Right hindlimb (tissue), 1 donor: ENCODE measurements at places on chromosomes 11 and 22.

- DNase-seq, result no peak
Observed at GRCh38 chr11:77467993-77468392, 5.9 kb downstream of the PAK1 start.

DNA sequence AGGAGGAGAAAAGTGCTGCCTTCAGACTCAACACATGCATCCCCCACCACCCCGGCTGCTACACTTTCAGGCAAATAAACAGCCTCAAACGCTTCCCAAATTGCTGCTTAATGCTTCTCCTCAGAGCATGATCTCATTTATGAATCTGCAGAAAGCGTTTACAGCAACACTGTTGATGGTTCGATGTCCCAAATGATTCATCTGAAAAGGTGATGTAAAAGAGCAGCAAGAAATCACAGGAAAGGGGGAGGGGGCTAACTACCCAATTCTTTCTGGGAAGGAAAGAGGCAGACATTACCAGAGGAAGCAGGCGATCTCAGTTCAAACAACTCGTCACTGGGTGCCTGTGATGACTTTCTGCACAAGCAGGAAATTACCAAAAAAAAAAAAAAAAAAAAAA, 119.6 kb downstream of the TENM4 start:
- DNase-seq, result no peak

GRCh38 chr11:18727479-18728236, 1.7 kb upstream of the IGSF22 start:
- DNase-seq, result peak; percentile 57

- no peak for DNase-seq
Observed at GRCh38 chr11:46991391-46991790, 54.8 kb downstream of the CSTPP1 start.

GRCh38 chr11:64954201-64954600, 17.7 kb downstream of the MAJIN start:
- no peak for DNase-seq

- peak; percentile 22 for DNase-seq
Observed at GRCh38 chr22:23242473-23243001, 62.2 kb downstream of the BCR start.

- DNase-seq, result no peak
Observed at GRCh38 chr11:59765068-59765735, 10.0 kb downstream of the STX3 start.

DNA sequence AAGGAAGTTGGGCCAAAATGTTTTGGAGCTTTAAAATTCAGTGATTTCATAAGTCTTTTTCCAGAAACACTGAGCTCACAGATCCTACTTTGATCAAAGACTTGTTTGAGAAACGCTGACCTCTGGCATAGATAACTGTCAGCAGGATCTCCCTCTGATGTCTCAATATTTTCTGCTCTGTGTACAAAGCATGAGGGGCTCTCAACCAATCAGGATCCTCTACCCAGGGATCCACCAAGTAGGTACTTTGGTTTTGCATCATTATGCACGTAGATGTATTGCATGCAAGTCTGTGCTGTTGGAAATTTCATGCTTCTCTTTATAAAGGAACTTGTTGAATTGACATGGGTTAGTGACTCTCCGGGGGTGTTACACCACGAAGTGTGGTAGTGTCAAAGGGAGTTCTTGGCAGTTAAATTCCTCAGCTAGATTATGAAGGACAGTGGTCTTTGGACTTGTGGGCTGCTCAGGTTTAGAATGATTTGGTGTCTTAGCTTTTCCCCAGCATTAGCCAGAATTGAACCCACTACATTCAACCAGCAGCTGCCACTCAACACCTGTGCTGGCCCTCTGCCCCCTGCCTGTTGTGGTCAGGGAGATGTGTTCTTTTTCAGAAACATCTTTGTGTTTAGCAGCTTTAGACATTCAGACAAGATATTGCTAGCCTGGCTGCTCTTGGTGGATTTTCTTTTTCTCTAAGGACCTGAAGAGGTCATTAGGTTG, 1.7 kb upstream of the DIXDC1 start:
- DNase-seq, result no peak

- no peak for DNase-seq
Observed at GRCh38 chr11:122441666-122442035, 213.9 kb upstream of the UBASH3B start.

GRCh38 chr11:121559606-121560200, 106.9 kb upstream of the SORL1-AS1 start:
- peak; percentile 40 for DNase-seq

DNA sequence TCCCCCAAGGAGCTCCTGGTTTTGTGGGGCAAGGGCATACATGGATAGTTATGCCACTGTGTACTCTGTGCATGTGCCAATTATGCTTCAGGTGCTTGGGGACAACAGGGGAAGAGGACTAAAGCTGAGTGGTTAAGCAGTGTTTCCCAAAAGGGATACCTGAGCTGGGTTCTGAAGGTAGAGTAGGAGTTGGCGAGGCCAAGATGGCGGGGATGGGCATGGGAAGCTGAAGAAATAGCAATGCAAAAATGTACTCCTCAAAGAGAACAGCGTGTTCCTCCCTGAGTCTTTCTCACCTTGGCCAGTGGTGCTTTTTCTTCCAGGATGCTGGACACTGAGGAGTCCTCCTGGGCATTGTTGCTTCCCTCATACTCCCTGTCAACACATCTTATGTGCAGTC, 90.0 kb upstream of the LARGE1 start:
- DNase-seq, result no peak

- DNase-seq, result no peak
Observed at GRCh38 chr22:40300884-40301672, 45.2 kb upstream of the ADSL start.

DNA sequence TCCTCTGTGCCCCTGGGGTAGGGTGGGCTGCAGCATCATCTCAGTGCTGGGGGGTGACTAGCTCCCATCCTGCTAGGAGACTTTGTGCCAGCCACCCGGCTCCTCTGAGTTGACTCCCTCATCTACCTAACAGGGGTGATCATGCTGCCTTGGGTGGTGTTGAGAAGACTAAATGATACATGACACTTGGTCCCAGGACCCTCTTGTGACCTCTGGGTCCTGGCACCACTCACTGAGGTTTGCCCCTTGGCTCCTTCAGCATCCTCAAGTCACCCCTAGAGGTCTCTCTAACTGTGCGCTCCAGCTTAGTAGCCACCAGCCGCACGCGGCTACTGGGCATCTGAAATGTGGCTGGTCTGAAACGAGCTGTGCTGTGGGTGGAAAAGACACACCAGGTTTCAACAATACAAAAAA, 72.1 kb downstream of the LRRC32 start:
- DNase-seq, result no peak

DNA sequence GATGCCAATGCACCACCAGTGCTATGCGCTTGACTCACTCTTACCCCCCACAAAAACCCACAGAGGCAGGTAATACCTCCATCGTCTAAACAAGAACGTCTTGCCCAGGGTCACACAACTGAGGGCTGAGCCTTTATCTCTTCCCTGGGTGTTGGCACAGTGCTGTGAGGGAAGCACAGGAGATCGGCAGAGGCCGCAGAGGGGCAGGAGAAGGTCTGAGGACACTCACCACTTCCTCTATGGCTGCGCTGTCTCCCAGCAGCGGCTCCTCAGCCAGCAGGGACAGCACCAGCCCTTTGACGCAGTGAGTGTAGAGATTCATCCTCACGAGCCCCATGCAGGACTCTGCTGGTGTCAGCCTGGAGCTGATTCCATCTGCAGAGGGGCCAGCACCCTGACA, 19.9 kb downstream of the HPS4 start:
- no peak for DNase-seq

DNA sequence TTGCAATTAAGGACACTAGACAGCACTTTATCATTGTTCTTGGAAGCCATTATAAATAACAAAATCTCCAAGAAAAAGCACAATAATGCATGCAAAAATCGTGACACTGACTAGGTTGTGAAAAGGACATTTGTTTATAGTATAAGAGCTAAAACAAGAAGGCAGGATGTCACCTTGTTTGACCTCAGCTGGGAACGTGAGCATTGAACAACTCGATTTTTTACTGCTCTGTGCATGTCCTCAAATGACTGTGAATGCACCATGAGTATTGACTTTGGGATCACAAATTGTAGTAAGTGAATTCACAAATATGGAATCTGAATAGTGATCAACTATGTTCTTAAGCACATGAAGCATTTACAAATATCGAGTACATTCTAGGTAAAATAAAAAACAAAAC, 35.3 kb upstream of the ARHGAP20 start:
- no peak for DNase-seq

- no peak for DNase-seq
Observed at GRCh38 chr11:35608502-35608901, 9.8 kb upstream of the FJX1 start.

DNA sequence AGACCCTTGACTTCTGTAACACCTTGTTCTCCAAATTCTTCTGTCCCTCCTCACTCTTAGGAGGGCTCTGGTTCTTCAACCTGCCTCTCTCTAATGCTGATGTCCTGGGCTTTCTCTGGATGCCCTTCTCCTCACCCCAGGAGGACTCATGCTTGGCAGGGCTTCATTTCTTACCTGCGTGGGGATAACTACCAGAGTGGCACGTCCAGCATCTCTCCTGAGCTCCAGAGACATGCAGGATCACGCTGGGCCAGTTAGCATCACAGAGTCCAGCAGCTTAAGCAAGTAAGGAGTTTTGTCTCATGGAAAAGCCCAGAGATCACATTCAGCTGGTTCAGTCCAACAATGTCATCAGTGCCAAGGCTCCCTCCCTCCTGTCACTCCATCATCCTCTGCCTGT, 36.4 kb downstream of the RTL6 start:
- no peak for DNase-seq

- DNase-seq, result no peak
Observed at GRCh38 chr11:119864836-119865235, 135.8 kb upstream of the NECTIN1 start.

- no peak for DNase-seq
Observed at GRCh38 chr11:134442246-134442645, 30.2 kb upstream of the B3GAT1 start.

DNA sequence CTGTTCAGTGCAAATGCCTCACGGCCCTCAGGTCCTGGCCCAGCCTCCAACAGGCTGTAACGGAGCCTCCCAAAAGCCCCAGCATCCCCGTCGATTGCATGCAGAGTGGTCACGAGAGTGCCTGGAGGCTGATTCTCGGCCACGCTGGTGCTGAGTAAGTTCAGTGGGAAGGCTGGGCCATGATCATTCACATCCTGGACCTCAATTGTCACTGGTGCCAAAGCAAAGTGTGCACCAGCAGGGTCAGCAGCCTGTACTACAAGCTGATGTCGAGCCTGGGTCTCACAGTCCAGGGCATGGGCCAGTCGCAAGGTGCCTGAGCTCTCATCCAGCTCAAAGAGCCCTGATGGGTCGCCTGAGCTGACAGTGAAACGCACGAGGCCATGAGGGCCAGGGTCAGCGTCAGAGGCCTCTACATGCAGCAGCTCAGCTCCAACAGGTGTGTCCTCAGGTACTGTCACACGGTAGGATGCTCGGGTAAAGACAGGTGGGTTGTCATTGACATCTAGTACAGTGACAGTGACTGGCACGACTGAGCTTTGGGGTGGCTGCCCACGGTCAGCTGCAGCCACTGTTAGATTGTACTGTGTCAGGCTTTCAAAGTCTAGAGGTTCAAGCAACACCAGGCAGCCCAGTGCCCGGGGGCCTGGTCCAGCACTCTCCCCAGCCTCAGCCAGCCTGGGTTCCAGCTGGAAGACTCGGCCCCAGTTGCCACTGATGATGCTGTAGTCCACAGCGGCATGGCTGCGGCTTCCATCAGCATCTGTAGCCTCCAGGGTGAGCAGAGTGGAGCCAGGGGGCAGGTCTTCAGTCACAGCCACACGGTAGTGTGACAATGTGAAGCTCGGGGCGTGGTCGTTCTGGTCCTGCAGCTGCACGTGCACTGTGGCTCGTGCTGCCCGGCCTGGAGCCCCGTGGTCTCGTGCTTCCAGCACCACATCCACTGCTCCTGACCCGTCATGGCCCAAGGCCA, 4.5 kb upstream of the TPP1 start:
- DNase-seq, result no peak

DNA sequence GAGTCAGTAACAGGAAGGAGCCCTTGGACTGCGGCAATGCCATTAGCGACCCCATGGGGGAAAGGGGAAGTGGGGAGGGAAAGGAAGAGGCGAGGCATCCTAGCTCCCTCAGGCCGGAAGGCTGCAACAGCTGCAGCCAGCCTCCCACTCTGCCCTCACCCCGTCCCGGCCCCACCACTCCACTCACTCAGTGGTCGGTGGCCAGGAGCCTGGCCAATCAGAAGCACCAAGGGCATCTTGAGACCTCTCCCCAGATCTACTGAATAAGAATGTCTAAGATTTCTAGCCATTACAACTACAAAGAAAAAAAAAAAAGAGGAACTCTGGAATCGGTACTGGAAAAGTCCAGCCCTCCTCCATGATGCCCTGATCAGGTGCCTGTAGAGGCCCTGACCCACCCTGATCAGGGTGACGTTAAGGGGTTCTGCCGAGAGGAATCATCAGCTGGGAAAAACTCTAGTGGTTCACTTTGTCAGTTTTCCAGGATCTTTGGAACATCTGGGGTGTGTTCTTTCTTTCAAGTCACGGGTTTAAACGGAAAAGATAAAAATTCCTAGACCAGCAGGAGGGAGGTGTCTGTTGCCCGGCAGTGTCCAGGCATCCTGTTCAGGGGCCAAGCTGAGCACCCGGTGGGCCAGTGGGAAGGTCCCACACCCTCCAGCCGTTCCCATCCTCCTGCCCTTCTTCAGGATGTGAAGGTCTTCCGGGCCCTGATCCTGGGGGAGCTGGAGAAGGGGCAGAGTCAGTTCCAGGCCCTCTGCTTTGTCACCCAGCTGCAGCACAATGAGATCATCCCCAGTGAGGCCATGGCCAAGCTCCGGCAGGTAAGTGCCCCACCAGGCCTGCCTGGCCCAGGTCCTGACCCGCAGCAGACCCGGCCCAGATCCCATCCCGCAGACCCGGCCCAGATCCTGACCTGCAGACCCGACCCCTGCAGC, 14.4 kb downstream of the OAF start:
- peak; percentile 67 for DNase-seq

DNA sequence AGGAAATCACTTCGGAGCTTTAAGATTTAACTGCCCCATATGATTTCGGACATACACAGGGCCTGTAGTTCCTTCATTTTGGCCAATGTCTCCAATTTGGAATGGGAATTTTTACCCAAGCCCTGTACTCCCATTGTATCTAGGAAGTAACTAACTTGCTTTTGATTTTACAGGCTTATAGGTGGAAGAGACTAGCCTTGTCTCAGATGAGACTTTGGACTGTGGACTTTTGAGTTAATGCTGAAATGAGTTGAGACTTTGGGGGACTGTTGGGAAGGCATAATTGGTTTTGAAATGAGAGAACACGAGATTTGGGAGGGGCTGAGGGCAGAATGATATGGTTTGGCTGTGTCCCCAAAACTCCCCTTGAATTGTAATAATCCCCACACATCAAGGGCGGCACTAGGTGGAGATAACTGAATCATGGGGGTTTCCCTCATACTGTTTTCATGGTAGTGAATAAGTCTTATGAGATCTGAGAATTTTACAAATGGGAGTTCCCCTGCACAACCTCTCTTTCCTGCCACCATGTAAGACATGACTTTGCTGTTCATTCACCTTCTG, 130.5 kb downstream of the LARGE1 start:
- no peak for DNase-seq

GRCh38 chr11:128802358-128802981, 64.6 kb downstream of the KCNJ1 start:
- no peak for DNase-seq

GRCh38 chr11:13012056-13012661, 3.0 kb downstream of the RASSF10 start:
- no peak for DNase-seq

- DNase-seq, result no peak
Observed at GRCh38 chr11:126542334-126543015, 187.0 kb downstream of the ST3GAL4 start.

GRCh38 chr22:50678651-50679521, 6.3 kb downstream of the SHANK3 start:
- no peak for DNase-seq
